ENCODE measurements at places on chromosomes 7 and 10.

- DNase-seq, result no peak
Observed at GRCh38 chr10:119483001-119483400, 59.5 kb downstream of the RGS10 start.

- DNase-seq, result no peak
Observed at GRCh38 chr7:44709011-44709915, 39.4 kb upstream of the ZMIZ2 start.

DNA sequence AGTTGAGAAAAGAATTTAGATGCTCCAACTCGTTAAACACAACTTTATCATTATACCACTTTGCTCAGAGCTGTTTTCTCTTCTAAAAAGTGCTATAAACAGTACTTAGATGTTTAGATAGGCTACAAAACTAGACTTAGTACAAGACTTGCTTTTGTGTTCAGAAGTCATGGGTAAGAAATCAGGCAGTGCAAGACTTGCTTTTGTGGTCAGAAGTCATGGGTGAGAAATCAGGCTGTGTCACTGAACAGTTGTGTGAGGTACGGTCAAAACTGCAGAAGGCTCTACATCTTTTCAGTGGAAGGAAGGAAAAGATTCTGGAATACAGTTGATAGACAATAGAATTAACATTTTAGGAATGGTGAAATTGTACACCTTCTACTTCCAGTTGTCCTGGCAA lies 239.7 kb downstream of the DNAJB9 start:
- DNase-seq, result no peak

GRCh38 chr10:87691506-87692070 lies 31.9 kb downstream of the PAPSS2 start:
- peak; percentile 85 for DNase-seq

DNA sequence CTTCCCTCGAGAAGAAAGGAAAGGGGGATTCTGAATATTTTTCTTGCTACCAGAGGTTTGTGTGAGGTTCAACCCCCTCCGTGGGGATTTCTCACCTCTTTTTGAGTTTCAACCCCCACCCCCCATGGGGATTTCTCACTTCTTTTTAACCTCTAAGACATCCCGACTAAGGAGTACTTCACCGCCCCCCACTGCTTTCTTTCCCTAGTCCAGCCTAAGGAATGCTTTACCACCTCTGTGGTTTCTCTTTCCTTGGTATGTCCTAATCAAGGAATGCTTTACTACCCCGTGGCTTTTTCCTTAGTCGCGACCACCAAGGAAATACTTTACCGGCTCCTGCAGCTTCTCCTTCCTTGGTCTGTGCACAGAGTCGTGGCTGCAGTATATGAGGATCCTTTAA lies 149.4 kb downstream of the LYZL1 start:
- no peak for DNase-seq

GRCh38 chr7:25288556-25289307 lies 60.4 kb upstream of the NPVF start:
- no peak for DNase-seq

DNA sequence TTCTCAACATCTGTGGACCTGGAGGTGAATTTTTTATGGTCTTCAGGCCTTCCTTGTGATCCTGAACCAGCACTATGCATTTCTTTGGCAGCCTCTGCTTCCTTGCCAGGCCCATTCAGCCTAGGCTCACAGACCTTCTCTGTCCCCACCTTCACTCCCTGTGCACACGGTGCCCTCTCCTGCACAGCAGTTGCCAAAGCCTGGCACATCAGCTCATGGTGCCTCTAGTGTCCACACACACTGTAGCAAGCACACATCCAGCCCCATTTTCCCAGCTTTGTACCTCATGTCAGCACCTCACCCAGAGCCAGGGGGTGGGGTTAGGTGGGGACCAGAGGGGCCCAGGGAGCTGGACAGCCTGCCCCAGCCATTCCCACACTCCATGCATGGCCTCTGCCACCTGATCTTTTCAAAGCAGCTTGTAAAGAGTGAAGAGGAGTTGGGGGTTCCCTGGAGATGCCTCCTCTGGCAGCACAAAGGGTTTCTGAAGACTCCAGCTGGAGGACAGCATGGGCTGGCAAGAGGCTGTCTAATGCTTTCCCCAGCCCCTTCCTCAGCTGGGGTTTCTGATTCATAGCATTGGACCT lies 57.9 kb upstream of the TMEM72 start:
- DNase-seq, result peak; percentile 22

GRCh38 chr10:96417441-96417840 lies 58.6 kb upstream of the OPALIN start:
- no peak for DNase-seq

DNA sequence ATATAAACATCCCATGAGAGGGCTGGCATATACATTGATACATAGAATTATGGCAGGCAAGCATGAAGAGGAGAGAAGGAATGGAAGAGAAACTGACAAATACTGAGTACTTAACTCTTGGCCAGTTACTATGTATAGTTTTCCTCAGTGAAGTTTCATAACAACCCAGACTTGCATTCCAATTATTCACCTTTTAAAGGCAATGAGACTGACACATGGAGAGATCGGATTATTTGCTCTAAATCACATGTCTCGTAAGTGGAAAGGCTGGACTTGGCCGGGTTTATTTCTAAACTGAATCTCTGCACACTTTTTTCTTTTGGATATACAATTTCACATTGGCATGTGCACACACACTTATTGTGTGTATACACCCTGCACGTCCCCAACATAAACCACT lies 548.3 kb downstream of the PHTF2 start:
- no peak for DNase-seq

- no peak for DNase-seq
Observed at GRCh38 chr7:665736-666453, 60.6 kb upstream of the DNAAF5 start.

GRCh38 chr10:78774999-78775711 lies 293.6 kb upstream of the ZMIZ1 start:
- peak; percentile 3 for DNase-seq

GRCh38 chr10:62851442-62851841 lies 35.3 kb upstream of the EGR2 start:
- peak; percentile 13 for DNase-seq

DNA sequence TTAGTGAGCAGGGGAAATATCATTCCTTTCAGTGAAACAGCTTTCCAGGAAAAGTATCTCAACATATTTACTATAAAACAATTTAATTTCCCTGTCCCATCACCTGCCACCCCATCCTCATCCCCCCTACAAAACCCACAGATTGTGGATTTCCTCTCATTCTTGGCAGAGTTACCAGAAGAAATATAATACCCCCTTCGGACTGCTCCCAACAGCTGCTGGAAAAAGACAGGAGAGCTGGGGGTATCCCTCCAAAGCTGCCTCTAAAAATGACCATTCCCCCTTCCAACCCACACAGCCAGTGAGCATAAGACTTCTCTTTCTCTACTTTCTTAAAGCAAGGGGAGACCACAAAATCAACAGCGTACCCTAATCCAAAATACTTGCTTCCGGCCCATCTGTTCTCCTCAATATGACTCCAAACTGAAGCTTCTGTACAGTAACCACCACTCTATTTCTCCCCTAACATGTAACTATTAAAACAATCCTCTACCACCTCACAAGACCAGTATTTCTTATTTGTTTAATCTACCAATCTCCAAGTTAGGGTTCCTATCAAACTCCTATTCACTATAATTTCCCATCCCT lies 7.8 kb downstream of the FBXW4 start:
- DNase-seq, result no peak

DNA sequence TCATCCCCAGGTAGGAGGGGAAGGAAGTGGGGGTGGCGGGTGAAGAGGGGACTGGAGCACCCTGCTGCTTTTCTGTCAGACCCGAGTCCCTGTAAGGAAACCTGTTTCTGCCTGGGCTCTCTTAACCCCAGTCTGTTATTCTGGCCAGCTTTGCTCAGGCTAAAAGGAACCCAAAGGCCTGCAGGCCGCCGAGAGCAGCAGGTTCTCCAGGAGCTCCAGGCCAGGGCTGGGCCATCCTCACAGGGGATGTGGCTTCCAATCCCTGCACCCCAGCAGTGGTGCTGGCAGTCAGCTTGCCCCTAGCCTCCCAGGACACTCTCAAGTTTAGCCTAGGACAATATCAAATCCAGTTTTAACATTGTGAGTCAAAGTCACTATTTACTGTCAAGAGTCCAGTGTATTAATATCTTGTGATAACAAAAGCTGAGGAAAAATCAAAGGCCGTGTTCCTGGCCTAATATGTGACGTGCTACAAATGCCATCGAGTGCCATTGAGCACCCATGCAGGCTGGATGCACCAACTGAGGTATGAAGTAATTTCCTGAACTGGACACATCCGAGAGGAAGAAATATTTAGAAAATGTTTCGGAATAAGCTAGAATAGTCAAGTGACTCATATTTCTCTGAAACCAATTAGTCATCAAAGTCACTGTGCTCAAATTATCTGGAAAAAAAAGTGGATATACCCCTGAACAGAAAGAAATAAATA lies 7.0 kb downstream of the PKD1L1 start:
- DNase-seq, result peak; percentile 74

GRCh38 chr10:119120413-119120867 lies 16.5 kb downstream of the DENND10 start:
- no peak for DNase-seq

DNA sequence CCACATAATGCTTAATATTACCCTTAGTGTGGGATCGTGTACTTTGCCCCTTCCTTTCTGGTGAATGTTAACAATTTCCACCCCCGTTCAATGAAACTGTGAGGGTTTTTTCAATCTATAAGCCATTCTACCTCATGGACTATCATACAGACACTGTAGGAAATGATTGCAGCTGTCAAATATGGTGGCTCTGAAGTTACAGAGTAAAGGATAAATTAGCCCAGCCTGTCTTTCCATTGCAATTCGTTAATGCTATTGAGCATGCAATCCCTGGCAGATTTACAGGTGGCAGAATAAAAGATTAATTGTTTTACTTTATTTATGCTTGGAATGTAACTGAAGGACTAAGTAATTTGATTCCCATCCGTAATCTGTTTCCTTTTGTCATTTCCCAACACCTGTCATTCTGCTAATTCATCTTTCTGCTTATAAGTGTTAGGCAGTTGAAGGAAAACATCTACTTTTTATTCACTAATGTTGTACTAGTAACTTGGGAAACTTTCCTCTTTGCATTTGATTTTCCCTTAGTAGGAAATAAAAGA lies 1211.6 kb upstream of the LRRN3 start:
- no peak for DNase-seq

- DNase-seq, result no peak
Observed at GRCh38 chr7:11767148-11767547, 64.8 kb downstream of the THSD7A start.

DNA sequence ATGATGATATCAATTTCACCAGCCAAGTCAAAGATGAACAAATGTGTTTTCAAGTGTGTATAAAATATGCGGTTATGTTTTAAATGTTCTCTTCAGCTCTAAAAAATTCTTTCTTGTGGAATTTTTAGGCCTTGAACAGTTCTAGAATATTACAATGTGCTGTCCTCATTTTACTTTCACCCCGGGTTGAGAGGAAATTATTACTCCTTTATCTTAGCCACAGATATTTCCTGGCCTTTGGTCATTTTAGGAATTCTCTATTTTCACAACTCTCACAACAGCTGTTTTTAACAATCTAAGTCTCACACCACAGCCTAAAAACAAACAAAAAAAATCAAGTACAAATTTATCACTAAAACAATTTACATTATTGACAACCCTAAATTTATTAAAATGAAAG lies 112.2 kb upstream of the HGF start:
- no peak for DNase-seq

- DNase-seq, result no peak
Observed at GRCh38 chr7:96415293-96415940, 93.5 kb upstream of the SLC25A13 start.

DNA sequence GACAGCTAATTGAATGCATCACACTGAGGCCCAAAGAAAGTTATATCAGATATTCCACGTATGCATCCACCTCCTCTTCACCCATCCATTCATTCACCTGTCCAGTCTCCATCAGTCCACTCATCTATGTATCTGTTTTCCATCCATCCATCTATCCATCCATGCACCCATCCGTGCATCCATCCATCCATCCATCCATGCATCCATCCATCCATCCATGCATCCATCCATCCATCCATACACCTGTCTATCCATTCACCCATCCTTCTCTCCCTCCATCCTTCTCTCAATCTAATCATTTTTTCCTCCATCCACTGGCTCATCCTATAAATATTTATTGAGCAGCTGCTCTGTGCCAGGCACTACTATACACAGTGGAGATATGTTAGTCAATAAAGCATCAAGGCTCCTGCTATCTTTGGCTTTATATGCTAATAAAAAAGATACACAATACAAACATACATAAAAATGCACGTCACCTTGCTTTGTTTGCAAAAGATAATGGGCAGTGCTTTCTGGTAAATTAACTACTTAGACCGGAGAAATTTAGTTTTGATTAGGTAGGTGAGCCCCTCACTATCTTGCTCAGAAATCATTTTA lies 442.0 kb upstream of the KLF6 start:
- DNase-seq, result no peak

GRCh38 chr7:102119213-102119651 lies 167.4 kb upstream of the SH2B2 start:
- DNase-seq, result no peak

DNA sequence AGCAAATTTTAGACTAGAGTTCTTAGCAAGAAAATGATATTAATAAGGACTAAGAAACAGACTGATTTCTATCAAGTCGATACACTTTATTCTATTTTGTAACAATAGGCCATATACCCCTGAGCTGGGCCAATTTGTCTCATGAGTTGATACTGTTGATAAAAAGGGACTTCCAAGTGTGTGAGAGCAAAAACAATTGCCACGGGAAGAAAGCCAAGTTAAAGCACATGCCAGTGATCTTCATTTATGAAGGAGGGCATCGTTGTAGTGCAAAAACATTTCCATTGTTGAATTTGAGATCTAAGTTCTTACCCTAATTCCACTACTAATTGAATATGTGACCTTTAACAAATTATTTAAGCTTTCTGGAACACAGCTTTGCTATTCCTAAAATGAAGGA lies 119.9 kb downstream of the CNOT4 start:
- DNase-seq, result no peak

- DNase-seq, result no peak
Observed at GRCh38 chr10:120530699-120531098, 73.7 kb downstream of the PLPP4 start.

GRCh38 chr10:20302033-20302432 lies 485.8 kb downstream of the PLXDC2 start:
- DNase-seq, result peak; percentile 4

DNA sequence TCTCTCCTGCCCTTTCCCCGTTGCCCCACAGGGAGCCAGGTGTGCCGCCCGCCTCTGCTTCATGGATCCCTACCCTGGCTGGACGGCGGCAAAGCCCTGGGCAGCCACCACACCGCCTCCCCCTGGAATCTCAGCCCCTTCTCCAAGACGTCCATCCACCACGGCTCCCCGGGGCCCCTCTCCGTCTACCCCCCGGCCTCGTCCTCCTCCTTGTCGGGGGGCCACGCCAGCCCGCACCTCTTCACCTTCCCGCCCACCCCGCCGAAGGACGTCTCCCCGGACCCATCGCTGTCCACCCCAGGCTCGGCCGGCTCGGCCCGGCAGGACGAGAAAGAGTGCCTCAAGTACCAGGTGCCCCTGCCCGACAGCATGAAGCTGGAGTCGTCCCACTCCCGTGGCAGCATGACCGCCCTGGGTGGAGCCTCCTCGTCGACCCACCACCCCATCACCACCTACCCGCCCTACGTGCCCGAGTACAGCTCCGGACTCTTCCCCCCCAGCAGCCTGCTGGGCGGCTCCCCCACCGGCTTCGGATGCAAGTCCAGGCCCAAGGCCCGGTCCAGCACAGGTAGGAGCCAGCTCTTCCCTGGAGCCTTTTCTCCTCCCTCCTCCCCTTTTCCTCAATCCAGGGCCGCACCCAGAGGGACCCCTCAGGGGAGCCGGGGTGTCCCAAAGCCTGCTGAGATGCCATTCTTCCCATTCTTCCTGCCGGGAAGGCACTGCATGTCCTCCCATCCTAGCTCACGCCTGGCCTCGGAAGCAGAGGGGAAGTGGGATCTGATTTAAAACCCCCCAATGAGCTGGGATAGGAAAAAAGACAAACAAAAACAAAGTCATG lies 4.0 kb downstream of the GATA3 start:
- no peak for DNase-seq

Measured in bronchial epithelial cell (primary cell).